ENCODE measurements at places on chromosomes 1 and 21. TPM values are rescaled to one million over a fixed set of nuclear protein-coding genes. Genes with fewer than 3 reads are reported as not detected.

DNA sequence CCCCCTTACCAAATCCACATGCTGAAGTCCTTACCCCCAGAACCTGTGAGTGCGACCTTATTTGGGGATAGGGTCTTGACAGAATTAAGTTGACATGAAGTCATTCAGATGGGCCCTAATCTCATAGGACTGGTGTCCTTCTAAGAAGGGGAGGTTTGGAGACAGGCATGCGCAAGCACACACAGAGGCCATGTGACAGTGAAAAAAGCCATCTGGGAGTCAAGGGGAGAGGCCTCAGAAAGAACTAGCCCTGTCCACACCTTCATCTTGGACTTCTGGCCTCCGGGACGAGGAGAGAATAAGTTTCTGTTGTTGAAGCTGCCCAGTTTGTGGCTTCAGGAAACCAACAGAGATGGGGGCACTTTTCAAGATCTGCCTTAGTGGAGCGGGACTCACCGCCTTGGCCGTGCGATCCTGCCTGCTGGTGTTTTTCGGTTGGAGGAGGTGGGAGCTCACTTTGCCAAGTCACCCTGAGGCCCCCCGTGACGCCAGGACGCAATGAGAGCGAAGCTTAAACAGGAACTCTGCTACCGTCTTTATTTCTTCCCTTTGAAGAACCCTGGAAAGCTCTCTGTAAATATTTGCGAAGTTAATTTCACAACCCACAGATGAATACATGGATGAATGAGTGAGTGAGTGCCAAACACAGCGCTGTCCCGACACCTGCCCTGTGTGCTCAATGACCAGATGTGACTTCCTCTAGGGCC lies 42.5 kb upstream of the C1orf174 start:
- H3K4me1 ChIP-seq = no peaks in the 10 kb centered on the region
- H3K36me3 ChIP-seq = no peaks in the 10 kb centered on the region
- DNase-seq = no peak
- no peaks in the 10 kb centered on the region for H3K27me3 ChIP-seq

DNA sequence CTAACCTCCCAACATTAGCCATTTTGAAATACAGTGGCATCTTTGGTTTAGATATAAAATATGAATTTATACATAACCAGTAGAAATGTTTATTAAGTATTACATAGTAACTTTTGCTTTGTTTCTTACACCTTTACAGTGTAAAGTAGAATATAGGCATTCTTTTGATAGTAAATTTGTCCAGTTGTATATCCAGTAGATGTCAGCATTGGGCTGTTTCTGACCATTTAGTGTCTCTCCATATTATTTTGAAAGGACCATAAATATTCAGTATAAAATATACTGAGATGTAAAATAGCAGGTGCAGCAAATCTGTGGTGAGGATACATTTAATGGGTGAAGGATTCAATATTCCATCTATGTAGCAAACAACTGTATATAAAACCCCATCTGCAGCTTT lies 115.8 kb upstream of the ZRANB2 start:
- H3K4me1 ChIP-seq = no peaks in the 10 kb centered on the region
- no peak for DNase-seq
- H3K4me3 ChIP-seq = no peak overlapping the region
- no peak overlapping the region for H3K27ac ChIP-seq

DNA sequence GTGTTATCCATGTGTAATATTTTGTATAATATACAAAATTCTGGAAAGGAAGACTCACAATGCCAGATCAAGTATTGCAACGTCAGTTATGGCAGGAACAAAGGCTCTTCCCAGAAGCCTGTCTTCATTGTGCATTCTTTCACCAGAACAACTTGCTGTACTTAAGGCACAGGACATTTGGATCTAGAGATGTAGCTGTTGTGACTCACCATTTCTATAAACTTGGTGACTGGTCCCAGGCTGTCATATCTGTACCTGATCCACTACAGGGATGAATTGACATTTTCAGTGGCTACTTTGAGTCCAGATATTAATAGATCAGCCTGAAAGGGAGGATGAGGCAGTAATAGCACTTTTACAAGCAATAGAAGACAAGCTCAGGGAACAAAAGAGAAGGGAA lies 299.8 kb downstream of the DISC1 start:
- H3K27ac ChIP-seq = no peak overlapping the region
- no peaks in the 10 kb centered on the region for H3K36me3 ChIP-seq
- H3K4me1 ChIP-seq = peaks cover 41% of the 10 kb centered on the region

GRCh38 chr21:22609802-22610201 lies 1611.6 kb downstream of the NCAM2 start:
- H3K4me1 ChIP-seq = no peaks in the 10 kb centered on the region
- DNase-seq = no peak
- no peak overlapping the region for H3K27ac ChIP-seq
- no peaks in the 10 kb centered on the region for H3K27me3 ChIP-seq

- no peaks in the 10 kb centered on the region for H3K27me3 ChIP-seq
- no peak overlapping the region for H3K4me3 ChIP-seq
- H3K27ac ChIP-seq = peak overlapping the region; percentile 98
- H3K4me1 ChIP-seq = peaks cover 62% of the 10 kb centered on the region
- peaks cover 21% of the 10 kb centered on the region for H3K36me3 ChIP-seq
Observed at GRCh38 chr1:154463512-154463990, 38.5 kb upstream of the TDRD10 start.

DNA sequence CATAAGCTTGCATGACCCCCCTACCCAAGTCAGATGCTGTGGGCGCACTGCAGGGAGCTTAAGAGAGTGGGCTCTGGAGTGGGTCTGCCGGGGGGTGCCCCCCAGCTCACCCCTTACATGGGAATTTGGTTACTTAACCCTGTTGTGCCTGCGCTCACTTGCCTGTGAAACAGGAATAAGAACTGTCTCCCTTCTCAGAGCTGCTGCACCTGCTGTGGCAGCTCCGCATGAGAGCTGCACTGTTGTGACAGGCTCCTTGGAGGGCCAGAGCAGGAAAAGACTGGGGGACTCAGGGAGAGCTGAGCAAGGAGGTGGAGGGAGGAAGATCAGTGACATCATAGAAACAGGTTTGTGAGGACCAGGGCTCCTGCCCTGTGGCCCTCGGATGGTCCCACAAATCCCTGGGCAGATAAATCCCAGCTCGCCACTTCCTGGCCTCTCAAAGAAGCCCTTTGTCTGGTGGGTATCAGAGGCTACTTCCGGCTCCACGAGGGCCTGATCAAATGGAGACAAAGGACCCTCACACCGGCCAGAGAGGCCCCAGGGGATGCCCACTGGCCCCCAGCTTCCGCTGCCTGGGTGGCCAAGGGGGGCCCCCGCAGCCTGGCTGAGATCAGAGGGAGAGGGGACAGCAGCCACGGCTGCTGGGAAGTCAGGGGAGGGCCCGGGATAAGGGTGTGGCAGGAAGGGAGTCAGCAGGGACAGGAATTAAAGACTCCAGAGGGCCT lies 28.9 kb upstream of the LAPTM5 start:
- no peak for DNase-seq
- peaks cover 8% of the 10 kb centered on the region for H3K27me3 ChIP-seq
- H3K27ac ChIP-seq = no peak overlapping the region
- no peaks in the 10 kb centered on the region for H3K36me3 ChIP-seq
- no peak overlapping the region for H3K4me3 ChIP-seq

TAS1R2 gene
- total RNA-seq = not detected

IL10 gene
- total RNA-seq = not detected

RHD gene
- not detected for total RNA-seq

Data from osteocyte (in vitro differentiated cells).